Hematopoietic multipotent progenitor cell treated with erythropoietin and hydrocortisone succinate and interleukin-3 and kit ligand, for 17 days (in vitro differentiated cells): ENCODE measurements at places on chromosomes 7 and 10.

DNA sequence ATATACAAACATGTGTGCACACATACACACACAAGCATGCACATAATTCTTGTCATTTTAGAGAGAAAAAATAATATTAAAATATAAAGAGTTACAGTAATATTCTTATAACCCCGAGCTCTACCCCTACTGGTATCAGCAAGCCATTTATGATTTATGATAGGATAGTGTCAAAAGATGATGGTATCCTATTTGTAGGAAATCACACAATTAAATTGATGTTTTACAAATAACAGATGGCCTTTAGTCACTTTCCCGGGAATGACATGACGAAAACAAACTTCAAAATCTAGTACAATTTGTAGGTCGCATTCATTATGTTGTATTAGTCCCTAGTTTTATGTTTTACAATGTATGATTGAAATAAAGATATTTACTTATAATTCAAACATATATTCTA is 36.8 kb downstream of the THSD7A start:
- DNase-seq, result no peak

GRCh38 chr10:71965623-71966022 is 1.4 kb downstream of the CHST3 start:
- no peak for DNase-seq

- DNase-seq, result no peak
Observed at GRCh38 chr10:21888959-21889358, 114.6 kb downstream of the DNAJC1 start.

DNA sequence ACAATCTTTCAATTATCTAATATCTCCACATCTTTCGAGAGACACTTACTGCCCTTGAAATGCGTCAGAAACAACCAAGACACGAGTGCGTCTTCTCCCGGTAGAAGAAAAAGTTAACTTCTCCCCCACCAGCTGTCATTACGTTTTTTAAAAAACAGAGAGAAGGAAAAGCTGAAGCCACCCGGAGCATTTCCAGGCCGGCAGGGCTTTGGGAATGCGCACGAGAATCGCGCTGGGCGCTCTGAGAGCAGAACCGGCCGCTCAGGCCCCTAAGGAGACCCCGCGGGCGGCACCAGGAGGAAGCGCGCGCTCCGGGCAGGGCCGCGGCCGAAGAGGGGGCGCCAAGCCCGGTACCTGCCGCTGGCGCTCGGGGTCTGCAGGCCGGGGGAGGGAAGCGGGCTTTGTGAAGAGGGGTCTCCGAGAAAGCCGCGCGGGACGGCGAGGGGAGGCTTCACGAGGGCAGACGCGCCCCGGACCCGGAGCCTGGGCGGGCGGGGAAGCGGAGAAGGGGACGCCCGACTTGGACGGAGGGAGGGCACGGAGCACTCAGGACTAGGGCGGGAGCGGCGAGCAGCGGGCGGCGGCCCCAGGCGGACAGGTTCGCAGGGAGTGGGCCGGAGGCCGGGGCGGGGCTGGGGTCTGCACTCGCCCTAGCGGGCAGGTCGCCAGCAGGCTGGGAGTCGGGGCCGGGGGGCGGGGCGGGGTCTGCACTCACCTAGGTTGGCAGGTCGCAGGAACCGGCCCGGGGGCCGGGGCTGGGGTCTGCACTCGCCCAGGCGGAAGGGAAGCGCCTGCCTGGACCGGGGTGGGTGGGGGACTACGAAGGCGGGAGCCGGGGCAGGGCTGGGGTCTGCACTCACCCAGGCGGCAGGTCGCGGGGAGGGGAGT is 932 bp downstream of the ESYT2 start:
- DNase-seq, result peak; percentile 50

DNA sequence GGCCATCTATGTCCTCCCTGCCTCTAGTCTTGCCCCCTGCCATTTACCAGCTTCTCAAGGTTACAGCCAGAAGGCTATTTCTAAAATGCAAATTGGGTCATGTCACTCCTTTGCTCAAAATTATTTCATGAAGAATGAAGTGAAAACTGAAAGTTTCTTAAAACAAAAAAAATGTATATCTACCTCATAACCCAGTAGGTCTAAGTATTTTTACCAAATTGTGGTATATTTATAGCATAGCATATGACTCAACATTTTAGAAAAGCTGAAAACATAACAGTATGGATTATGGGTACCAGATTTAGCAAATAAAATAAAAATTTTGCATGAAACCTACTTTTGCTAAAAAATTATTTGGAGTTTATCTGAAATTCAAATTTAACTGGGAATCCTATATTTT is 78.4 kb downstream of the SLC16A9 start:
- no peak for DNase-seq

DNA sequence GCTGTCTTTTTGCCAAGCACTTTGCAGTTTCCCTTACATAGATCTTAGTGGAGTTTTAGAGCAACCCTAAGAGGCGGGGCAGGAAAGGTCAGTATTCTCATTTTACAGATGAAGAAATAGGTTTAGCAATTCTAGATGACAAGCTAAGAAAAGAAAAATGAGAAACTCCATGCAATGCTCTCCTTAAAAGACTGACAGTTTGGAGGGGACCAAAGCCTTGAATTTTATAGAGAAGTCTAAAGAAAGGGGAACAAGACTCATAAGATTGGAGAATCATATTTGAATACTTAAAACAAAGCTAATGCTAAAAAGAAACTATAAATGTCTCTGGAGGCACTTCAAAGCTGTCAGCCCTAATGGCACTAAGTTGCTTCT is 19.6 kb downstream of the CEP55 start:
- no peak for DNase-seq

DNA sequence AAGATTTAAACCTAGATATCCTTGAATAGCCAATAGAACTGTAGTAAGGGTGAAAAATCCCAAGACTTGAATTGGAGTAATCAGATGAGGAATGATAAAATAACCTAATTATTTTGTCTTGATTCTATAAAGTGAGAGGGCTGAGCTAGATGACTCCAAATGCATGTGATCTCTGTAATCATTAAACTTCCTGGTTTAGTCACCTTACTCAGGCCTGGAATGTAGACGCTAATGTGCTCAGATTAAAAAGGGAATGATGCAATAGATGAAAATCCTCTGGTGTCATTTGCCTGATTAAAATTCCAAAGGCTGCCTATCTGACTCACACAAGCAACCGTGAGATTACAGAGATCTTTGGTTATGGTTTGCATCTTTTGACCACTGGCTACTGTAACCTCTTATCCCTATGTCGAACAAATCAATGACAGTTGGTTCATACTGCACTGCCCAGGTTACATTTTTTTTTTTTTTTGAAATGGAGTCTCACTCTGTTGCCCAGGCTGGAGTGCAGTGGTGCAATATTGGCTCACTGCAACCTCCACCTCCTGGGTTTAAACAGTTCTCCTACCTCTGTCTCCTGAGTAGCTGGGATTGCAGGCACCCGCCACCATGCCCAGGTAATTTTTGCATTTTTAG is 2.9 kb upstream of the HKDC1 start:
- DNase-seq, result no peak

DNA sequence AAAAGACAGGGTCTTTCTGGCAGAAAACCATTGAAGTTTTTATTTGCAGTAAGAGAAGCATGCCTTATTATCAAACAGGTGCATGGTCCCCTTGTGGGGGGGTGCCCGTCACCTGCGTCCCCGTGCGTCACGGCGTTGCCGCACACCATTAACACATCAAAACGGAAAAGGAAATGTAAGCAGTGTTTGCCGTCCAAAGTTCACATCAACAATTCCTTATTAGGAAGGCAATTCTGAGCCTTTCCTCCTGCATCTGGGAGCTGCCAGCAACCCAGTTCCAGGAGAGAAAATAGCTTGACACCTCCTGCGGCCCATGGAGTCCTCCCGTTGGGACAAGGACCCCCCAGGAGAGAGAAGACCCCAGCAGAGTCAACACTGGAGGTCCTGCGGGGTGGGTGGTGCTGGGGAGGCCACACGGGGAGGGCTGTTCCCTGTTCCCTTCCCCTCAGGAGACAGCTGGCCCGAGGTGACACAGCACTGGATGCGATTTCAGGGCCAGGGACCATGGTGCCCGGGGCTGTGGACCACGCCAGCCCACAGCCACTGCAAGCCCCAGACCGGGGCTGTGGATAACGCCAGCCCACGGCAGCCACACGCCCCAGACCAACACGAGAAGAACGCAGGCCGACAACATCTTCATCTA is 39.5 kb downstream of the DIP2C start:
- no peak for DNase-seq

GRCh38 chr7:92751902-92752901 is 84.2 kb downstream of the CDK6 start:
- no peak for DNase-seq

- DNase-seq, result no peak
Observed at GRCh38 chr7:1122832-1123501, 35.1 kb downstream of the GPER1 start.

GRCh38 chr10:122052701-122053100 is 63.7 kb downstream of the TACC2 start:
- DNase-seq, result no peak

- DNase-seq, result no peak
Observed at GRCh38 chr7:31695859-31696614, 9.0 kb downstream of the PPP1R17 start.

DNA sequence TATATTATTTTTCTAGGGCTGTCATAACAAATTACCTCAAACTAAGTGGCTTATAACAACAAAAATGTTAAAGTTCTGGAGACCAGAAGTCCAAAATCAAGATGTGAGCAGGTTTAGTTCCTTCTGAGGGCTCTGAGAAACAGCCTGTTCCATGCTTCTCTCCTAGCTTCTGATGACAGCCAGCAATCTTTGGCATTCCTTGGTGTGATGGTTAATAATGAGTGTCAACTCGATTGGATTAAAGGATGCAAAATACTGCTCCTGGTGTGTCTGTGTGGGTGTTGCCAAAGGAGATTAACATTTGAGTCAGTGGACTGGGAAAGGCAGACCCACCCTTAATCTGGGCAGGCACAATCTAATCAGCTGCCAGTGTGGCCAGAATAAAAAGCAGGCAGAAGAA is 26.3 kb upstream of the TNKS2 start:
- DNase-seq, result no peak

DNA sequence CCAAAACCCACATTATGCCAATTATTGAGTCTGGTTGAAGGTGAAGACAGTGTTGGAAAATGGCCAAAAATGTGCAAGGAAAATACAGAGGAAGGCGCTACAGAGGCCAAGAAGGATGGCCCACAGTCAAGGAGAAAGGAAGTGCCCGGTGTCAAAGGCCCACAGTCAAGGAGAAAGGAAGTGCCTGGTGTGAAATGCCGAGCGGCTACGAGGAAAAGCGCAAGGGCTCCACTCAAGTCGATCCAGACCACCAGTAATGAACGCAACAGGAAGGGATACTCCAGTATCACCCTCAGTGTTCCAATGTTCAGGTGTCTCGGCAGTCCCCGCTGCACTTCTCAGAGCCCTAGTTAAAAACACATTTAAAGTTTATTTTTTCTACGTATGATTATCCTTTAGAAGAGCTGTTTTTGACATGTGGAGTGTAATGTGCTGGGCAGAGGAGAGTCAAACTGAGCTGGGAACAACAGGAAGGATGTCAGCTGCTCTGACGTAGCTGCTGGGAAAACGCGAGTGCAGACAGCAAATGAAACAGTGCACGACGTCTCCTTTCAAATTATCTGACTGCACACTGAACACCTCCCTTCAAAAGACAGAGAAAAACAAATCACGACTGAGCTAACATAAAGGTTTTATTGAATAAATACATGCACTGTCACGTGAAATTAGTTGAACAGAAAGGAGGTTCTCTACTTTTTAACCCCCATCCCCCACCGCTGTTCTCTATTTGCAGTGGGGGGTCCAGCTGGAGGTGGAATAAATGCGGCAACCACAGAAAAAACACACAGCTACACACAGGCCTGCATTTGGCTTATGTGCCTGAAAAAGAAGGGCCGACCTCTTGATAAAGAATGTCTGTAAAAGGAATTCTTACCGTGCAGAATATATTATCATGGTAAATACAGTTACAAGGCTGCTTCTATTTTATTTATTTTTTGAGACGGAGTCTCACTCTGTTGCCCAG is 26.1 kb upstream of the NCAPG2 start:
- no peak for DNase-seq

GRCh38 chr10:117175215-117175900 is 21.9 kb upstream of the KCNK18 start:
- DNase-seq, result no peak

DNA sequence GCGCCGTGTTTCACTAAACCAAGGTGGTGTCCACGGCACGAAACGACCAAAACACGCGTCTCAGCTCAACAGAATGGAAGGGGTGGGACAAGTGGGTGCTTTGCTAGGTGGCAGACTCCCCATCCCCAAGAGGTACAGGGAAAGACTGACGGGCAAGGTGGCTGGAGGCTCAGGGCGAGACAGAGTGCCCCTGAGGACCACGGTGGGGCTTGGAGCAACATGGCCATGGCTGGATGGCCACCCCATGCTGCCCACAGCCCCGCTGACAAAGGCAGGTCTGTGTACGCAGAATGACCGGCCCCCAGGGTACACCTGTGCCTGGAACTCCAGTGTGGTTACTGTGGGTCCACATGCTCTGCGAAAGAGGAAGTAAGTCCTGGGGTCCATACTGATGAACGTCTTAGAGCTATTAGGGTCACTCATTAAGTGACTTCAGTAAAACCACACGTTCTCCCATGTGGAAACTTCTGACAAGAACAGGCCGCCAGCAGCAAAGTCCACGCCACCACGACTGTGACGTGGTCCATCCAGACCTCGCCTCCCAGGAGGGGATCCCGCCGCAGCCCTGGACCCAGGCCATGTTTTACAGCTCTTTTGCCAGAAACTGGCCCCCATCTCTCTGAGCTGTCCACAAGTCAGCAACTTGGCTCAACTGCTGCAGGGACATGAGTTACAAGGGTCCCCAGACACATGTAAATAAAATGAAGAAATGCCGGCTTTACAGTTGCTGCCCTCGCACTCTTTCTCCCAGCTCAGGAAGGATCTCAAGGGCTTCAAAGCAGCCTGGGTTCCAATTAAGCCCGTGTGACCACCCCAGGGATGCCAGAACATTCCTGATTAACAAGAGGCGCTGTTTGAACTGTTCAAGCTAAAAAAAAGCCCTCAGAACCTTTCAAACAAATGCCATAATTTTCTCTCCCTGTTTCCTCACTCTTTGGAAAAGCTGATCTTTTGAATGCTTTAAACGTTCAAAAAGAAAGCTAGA is 66.8 kb downstream of the MAD1L1 start:
- no peak for DNase-seq

DNA sequence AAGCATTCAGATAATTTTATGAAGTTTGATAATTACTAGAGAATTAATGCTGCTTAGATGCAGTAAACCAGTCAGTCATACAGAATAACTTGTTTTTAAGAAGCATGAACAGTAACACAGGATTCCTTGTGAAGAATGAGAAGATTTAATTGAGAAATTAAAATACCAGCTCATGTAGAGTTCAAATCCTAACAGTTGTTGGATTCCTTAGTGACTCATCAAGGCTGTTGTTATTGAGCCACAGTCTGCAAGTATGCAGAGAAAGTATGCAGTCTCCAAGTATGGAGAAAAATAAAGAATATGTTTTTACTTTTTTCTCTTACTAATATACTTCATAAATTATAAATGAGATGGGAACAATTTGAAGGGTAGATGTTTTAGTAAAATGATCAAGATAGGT is 30.2 kb upstream of the CYP26C1 start:
- no peak for DNase-seq

DNA sequence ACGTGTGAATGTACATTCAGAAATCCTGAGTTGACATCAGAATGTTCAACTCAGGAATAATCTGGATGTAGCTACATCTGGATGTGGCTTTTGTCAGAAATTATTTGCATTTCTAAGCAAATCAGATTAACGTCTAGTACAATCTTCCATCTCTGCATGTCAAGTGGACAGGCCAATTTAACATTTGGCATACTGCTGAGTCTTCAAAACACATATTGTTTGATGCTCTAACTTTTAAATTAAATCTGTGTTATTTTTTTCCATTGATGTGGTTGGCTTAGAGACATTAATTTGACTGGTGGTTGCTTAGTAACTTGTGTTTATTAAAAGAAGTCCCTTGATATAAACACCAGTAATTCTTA is 3.4 kb downstream of the STAMBPL1 start:
- DNase-seq, result no peak

- DNase-seq, result no peak
Observed at GRCh38 chr10:43574906-43575305, 490 bp upstream of the ZNF239 start.
